Sciatic nerve (tissue), 2 donors: ENCODE measurements at places on chromosomes 16 and 17.

DNA sequence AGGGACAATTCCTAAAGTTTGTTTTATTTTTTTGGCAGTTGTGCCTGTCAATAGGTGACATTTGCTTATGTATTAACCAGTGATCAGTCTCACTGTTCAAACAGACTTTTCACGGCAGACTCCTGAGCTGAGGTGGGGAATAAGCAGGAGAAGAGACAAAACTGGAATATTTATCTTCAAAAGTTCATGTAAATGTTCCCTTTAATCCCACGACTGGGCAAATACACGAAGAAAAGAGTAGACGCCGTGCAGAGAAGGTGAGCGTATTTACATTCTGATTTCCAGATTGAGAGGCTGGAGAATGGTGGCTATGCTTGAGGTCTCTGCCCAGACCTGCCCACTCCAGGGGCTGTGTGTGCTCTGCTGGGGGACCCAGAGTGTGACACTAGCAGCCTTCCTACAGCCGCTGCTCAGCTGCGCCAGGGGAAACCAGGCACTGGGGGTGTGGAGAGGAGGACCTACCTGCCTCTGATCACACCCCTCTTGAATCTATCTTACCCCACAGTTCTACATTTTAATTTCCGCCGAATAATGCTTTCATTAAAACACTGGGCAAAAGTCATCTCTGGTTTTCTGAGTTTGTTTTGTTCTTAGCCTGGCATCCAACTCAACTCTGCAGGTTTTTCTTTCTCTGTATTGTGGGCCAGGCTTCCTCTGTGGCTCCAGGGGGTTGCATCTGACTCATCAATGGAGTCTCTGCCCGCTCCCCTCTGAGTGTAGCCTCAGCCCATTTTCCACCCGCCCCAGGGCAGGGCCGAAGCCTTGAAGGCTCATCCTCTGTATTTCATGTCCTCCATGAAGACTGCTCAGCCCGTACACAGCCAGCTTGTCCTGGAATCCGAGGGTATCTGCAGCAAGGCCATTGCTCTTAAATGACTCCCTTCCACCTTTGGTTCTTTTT lies 237.1 kb downstream of the NTN1 start:
- no peak for DNase-seq

DNA sequence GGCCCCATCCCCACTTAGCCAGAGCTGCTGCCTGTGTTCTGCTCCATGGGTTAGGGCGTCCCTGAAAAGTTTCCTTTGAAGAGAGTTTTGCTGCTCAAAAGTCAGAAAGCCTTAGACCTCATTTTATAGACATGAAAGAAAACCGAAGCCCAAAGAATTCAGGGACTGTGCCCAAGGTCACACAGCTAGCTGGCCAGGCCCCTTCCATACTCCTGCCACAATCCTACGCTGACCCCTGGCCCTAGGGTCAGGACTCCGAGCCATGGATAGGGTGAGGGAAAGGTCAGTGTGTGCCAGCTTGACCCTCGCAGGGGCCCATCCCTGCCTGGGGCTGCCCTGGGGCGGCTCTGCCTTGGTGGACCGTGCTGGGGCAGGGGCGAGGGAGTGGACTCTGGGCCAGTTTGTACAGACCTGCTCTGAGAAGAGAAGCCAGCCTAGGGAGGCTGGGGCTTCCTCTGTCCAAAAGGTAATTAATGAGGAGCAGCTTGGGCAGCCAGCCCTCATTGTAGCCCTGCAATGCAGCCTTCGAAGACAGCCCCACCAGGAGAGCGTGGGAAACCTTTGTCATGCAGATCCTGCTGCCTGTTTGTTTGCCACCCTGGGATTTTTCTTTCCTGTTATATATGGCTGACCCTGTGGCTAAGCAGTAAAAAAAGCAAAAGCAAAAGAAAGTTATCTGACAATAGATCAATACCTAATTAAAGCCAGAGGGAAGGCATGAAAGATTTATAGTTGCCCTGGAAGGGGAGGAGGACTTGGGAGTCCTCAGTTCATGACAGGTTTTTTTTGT lies 37.4 kb downstream of the RHBDL3 start:
- DNase-seq, result no peak

DNA sequence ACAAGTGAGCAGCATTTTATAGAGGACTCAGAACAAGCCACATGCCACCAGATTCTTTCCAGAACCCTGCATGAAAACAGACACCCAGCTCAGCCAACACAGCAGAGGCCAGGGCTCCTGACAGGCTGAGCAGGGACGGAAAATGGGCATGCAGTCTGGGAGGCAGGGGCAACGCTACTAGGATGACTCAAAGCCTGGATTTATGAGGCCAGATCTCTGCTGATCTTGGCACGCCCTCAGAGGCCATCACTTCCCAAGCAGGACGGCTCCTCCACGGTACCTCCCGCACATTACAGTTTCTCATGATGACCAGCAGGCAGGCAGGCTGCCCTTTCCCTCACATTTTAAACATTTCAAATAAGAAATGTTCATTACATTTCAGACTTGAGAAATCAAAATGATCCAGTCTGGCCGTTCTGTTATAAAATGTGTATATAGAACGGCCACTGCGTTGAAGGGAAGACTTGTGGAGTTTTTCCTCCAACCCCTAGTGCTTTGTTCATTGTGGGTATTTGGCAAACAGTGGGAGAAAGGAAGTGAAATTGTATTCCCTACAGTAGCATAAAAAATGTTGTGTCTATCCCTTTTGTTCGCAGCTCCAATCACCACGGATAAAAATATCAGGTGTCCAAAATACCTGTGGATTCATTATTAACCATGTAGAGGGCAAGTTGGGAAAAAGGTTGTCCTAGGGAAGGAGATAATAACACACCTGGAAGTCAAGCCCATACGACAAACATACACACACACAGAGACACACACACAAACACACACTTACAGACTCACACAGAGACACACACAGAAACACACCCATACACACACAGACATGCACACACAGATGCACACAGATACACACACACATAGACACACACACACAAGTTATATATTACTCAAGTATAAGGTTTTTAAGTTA lies 64.8 kb upstream of the ADAMTS18 start:
- DNase-seq, result peak; percentile 66

GRCh38 chr16:70753228-70753627 lies 47.7 kb downstream of the VAC14 start:
- no peak for DNase-seq

DNA sequence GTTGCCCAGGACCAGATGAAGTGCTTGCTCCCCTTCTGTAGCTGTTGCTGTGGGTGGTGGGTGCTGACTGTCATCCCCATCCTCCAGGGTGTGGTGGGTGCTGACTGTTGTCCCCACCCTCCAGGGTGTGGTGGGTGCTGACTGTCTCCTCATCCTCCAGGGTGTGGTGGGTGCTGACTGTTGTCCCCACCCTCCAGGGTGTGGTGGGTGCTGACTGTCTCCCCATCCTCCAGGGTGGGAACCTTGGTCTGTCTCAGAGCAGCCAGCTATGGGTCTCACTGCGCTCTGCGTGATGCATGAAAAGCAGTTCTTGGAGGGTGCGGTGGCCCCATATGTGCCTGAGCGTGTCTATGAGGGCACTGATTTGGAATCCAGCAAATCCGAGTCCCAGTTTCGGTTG lies 163.8 kb downstream of the RPTOR start:
- no peak for DNase-seq

- no peak for DNase-seq
Observed at GRCh38 chr16:46753015-46753414, 4.9 kb upstream of the MYLK3 start.

DNA sequence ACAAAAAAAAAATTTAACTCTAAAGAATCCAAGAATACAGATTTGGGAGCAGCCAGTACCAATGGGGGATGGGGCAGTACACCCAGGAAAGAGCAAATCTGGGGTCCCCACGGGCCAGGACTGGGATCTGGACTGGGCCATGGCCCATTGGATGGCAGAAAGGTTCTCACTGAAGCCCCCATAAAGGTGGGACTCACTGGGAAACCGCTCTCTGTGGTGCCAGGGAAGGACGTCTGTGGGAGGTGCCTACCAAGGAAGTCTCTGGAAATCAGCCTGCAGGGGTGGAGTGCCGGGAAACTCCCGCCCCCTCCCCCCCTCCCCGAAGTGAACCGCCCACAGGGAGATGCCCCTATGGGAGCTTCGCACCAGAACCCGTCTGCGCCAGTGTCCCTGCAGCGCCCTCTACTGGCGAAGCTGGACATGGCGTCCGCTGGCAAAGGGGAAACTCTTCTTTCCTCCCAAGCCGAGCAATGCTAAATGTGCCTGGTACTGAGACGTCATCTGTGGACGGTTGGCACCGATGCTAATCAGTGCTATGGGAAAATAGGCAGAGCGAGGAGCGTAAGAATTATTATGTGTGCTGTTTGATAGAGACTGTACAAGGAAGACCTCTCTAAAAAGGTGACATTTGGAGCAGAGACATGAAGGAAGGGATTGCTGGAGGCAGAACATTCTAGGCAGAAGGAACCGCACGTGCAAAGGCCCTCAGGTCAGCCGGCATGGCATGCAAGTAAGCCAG lies 671.1 kb downstream of the WWOX start:
- peak; percentile 79 for DNase-seq

- no peak for DNase-seq
Observed at GRCh38 chr17:46057366-46057765, 58.3 kb downstream of the STH start.

DNA sequence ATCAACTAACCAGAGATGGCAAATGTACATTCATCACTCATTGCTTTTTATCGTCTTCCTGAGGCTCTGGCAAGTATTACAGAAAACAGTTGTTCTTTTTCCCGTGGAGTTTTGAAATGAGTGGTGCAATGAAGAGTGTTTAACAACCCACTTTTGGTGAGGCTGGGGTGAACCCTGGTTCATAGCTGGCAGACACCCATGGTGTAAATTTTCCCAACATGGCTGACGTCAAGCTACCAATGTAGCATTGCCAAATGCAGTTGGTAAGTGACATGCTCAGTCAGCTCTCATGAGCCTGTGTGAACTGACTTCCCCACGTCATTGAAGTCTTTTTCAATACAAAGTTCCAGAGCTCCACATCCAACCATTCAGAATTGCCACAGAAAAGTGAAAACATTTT lies 386.2 kb downstream of the TMEM114 start:
- DNase-seq, result no peak

DNA sequence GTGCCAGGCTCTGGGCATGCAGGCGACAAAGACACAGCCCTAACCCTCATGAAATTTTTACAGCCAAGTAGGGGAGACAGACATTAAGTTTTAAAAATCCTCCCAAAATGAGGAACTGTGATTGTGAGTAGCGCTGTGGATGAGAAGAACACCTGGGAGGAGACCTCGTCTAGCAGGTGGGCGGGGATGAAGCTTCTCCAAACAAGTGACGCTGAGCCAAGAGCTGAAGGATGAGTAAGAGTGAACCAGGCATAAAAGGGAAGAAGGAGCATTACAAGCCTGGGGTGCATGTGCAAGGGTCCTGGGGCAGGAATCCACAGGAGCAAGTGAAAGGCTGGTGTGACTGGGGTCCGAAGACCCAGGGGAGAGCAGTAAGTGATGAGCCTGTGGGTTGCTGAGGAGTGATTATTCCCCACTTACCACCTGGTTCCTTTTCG lies 149.4 kb upstream of the HS3ST2 start:
- DNase-seq, result no peak

DNA sequence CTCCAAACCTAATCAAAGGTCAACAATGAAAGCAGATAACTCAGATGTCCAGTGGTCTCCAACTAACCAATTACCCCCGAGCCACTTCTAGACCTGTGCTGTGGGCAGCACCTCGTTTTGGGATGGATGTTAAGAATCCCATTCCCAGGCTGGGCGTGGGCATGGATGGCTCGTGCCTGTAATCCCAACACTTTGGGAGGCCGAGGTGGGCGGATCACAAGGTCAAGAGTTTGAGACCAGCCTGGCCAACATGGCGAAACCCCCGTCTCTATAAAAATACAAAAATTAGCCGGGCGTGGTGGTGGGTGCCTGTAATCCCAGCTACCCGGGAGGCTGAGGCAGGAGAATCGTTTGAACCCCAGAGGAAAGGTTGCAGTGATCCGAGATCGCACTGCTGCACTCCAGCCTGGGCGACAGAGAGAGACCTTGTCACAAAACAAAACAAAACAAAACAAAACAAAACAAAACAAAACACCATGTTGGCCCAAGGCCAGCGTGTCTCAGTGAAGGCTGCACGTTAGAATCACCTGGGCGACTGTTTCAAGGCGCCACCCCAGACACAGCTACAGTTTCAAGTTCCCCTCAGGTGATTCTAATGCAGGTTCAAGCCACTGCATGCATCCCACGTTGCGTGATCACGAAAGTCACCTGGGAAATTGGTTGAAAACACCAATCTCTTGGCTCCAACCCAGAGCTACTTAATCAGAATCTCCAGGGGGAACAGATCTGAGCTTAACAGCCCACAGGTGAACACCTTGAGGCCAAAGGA lies 21.3 kb downstream of the COX4I1 start:
- no peak for DNase-seq

- DNase-seq, result no peak
Observed at GRCh38 chr16:29961127-29961478, 776 bp upstream of the TMEM219 start.
